ENCODE measurements at places on chromosomes 12 and 14.

DNA sequence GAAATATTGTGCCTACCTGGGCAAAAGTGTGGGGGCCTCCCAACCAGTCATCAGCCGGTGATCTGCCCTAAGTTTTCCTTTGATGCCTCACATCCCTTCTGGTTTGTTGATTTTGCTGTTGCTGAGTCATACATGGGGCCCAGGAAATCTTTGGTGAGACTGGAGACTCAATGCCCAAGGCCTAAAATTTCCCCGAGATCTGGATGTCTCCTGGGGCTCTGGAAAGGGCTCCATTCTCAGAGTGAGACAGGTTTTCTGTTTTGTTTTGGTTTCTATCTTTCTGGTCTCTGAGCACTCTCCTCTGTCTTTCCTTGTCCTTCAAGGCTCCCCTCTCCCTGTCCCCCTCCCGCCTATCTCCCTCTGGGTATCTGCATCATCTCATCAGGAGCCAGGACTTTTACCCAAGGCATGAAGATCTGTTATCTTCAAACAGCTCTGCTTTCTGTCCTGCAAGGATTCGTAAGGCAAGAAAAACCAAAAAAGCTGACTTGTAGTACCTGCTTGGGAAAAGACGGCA, 152.8 kb upstream of the MAX start:
- DNase-seq: no peak

GRCh38 chr14:99233222-99234035, 38.6 kb downstream of the BCL11B start:
- DNase-seq: no peak

- no peak for DNase-seq
These were observed 11.0 kb downstream of the GPR135 start for GRCh38 chr14:59454139-59454538.

GRCh38 chr12:75323663-75324062, 6.5 kb downstream of the CAPS2 start:
- DNase-seq: no peak

GRCh38 chr12:110015132-110015531, 15.9 kb downstream of the ANKRD13A start:
- no peak for DNase-seq
